G401 (cell line): ENCODE measurements at places on chromosomes 6 and 20. TPM values are rescaled to one million over a fixed set of nuclear protein-coding genes. Genes with fewer than 3 reads are reported as not detected.
A peak's percentile ranks its signal among the peaks of the same experiment; 100 is the strongest.

- DNase-seq: no peak
Observed at GRCh38 chr6:31304683-31305082, 32.8 kb upstream of the HLA-C start.

- DNase-seq: no peak
Observed at GRCh38 chr6:47307362-47308197, 2.1 kb downstream of the TNFRSF21 start.

DNA sequence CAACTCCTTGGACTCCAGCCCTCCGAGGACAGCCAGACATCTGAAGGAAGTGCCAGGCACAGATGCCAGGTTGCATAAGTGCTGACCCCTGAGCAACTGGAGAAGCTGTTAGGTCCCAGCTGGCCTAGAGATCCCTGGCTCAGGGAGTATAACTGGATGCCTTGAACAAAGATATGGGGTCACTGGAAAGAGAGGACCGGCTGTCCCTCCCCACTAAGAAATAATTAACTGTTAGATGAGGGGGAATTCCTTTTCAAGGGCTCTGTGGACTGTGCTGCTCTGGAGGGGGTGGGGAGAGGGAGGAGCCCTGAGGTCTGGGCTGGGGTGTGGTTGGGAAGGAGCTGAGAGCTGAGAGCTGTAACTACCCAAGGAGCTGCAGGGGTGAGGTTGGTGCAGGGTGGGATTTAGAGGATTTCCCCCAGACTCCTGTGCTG lies 39.6 kb downstream of the HLA-F start:
- no peak for DNase-seq

- DNase-seq: no peak
Observed at GRCh38 chr6:12882761-12883290, 166.3 kb downstream of the PHACTR1 start.

NCR2 gene
- total RNA-seq: not detected in 2 replicates

GRCh38 chr6:47083586-47084047 lies 41.5 kb upstream of the ADGRF1 start:
- DNase-seq: peak; percentile 11

DNA sequence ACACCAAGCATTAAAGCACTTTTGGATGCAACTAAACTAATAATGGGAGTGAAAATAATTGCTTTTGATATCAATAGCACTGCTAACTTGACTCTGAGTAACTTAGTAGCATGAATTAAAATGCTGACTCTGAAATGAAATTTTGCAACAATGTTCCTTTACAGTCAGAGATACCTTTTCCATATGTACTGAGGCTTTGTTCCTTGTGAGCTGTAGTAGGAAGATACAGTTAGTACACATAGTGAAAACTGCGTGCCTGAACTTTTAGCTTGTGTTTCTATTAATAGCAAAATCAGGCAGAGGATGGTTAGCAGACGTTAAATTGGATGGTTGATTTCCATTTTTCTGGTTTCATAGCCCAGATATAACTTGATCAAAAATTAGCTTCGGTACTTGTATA lies 18.6 kb downstream of the ADGRG6 start:
- no peak for DNase-seq

OR12D3 gene
- total RNA-seq: not detected in 2 replicates

C4A gene
- total RNA-seq: 0.98 and 1.2 TPM in 2 replicates

DNA sequence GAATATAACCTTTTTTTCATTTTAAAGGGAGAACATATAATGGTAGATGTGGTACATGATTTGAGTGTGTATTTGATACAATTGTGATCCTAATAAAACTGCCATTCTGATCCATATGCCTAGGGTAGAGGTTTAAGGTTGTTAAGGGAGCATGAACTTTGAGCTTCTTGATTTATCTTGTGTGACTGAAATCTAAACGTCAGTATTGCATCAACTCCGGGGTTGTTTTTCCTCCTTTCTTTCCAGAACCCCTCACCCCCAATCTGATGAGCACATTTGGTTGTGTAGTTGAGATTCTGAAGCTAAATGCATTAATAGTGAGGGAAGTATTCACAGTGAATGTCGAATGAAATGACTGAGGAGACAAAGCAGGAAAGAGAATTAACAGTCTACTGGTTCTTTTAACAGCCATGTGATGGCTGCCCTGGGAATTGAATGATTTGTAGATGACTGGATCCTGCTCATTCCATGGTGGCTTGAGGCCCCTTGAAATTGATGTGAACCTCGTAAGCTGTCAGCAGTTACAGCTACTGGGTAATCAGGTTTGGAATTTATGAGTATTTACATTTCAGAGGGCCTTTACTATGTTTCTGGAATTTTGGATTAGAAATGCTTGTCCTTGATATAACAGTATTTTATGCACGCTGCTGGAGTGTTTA lies 44.8 kb downstream of the FARS2 start:
- DNase-seq: no peak

LST1 gene
- total RNA-seq: not detected in 2 replicates

GRCh38 chr20:63151554-63152321 lies 64.2 kb downstream of the YTHDF1 start:
- no peak for DNase-seq

DNA sequence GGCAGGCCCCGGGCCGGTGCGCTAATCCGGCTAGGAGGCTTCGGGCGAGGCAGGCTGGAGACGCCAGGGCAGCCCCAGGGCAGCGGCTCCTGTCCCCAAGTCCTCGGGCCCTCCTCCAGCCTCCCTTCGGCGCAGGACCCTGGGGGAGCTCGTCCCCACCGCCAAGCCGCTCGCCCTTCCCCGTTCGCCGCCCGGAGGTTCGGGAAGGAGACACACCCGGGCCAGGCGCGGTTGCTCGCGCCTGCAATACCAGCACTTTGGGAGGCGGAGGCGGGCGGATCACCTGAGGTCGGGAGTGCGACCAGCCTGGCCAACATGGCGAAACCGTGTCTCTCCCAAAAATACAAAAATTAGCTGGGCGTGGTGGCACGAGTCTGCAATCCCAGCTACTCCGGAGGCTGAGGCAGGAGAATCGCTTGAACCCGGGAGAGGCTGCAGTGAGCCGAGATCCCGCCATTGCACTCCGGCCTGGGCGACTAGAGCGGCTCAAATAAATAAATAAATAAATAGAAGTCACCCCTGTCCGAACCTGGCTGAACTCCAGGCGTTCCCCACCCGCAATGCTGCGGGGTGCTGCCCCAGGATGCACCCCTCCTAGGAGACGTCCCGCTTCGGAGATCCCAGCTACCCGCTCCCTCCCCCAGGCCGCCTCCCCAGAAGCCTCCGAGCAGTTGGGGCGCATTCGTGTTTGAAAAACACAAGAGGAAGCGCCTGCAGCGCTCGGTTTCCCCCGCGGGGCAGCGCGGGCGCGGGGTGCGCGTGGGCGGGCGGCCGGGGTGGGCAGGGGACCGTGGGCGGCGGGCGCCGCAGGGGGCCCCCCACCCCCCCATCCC lies 27.5 kb downstream of the SERPINB9 start:
- peak; percentile 63 for DNase-seq

ENPP3 gene
- not detected in 2 replicates for total RNA-seq

AARS2 gene
- 33.8 and 41.5 TPM in 2 replicates for total RNA-seq

GRCh38 chr6:119040229-119040628 lies 38.2 kb downstream of the FAM184A start:
- DNase-seq: no peak

DNA sequence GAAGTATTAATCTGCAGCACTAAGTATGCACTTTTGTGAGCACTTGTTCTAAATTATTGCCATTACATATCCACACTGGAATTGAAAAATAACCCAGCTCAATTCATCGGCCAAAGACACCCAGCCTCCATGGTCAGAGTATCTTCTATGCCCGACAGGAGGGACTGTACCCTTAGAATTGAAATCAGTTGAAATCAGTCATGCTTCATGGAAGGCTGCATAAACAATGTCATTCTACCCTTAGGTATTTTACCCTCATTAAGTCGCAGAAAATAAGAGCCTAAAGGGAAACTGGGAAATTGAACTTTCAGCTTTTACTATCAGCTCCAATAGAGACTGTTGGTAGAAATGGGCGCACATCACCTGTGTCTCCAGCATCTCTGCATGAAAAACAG lies 2.9 kb upstream of the RAMACL start:
- no peak for DNase-seq
